ENCODE measurements at places on chromosomes 3 and 15. TPM values are rescaled to one million over a fixed set of nuclear protein-coding genes. Genes with fewer than 3 reads are reported as not detected.
A peak's percentile ranks its signal among the peaks of the same experiment; 100 is the strongest.

The SEC62 gene
- total RNA-seq = 36.3 TPM

The SH2D7 gene
- not detected for total RNA-seq

The RHOV gene
- total RNA-seq = 0.43 TPM

The FSD2 gene
- total RNA-seq = not detected

GRCh38 chr3:177150970-177151627 is 46.2 kb downstream of the TBL1XR1 start:
- peak; percentile 90 for DNase-seq

DNA sequence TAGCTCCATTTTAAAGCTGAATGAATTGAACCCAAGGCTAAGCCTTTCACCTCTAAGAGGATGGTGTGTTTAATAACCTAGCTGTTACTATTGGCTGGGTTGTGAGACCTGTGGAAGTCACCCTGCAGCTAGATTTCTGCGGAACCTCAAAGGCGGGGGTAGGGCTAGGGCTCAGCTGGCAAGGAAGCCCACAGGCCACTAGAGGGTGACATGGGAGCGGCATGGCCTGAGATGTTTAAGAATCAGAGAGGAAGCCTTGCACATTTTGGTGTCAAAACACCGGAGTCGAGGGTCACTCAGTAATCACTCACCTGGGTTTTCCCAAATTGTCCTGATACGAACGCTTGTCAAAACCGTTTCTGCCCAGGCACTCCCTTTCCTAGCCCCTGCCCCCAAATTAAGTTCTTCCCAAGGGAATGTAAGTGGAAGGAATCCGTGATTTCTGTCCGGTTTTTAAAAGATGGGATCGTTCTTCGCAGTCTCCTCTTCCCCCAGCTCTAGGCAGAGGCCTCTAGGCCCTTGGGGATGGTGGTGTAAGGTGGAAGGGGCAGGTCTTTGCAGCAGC is 3.8 kb upstream of the ACAD9 start:
- DNase-seq = no peak

DNA sequence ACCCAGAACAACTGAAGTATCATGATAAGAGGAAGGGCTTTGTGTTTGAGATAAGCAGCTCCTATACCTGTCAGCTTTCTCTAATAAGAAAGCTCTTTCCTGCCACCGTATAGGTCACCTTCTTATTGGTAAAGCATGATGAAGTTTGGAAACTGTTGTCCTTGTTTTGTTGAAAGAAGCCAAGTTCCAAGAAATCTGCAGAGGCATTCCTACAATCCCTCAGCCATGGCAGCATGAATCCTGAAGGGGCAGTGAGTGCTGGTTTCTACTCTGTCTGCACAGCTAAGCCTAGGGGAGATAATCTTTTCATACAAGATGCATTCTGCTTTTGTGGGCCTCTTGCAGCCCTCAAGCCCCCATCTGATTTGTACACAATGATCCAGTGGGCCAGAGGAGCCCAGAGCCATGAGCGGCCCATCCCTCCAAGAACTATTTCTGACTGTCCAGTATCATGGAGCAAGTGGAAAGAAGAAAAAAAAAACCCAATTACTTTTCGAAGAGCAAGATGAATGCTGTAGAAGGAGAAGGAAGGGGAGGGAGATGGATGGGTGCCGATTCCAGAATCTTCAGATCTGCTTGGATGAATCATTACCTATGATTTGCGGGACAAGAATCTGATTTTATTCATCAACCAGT is 1.9 kb upstream of the THBS1 start:
- no peak for DNase-seq

DNA sequence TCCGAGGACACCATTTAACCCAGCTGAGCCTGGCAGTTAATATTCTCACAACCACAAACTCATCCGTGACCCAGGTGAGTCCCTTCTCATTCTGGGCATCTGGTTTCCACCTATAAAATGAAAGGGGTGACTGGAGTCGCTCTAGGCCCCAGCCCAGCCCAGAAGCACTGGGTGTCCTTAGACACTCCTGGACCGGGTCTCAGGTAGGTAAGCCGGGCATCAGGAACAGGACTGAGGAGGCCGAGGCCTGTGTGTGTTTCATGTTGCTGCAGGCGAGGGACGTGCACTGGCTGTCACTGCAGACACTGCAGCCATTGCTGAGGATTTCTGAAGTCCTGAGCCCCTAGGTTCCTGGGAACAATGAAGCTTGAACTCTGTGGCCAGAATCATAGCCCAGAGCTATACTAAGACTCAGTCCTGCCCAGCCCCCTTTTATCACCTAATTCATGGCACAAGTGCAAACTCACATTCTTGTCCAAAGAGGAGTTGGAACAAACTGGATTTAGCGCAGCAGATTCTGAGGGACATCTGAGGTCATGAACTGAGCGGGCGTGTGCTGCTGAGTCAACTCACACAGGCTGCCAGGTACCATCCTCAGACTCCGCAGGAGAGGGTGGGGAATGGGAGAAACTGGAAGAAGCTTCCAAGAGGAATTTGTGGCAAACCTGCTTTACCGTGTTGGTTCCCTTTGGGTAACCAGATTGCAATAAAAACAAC is 184.9 kb downstream of the FAM43A start:
- DNase-seq = no peak

DNA sequence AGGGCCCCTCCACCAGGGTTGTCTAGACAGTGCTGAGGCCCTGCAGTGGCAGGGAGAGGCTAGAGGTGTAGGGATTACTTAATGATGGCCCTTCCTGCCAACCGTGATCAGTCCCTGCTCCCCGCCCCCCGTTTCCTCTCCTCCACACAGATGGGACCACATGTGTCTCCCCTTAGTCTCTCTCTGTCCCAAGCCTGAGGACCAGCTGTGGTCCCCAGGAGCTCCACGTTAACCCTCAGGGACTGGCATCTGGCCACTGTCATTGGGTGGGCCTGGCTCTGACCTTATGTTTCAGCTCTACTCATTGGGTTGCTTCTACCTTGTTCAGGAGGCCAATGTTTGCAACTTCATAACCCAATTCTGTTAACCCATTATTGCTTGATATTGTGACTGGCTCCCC is 6.0 kb upstream of the ALPK3 start:
- DNase-seq = no peak

DNA sequence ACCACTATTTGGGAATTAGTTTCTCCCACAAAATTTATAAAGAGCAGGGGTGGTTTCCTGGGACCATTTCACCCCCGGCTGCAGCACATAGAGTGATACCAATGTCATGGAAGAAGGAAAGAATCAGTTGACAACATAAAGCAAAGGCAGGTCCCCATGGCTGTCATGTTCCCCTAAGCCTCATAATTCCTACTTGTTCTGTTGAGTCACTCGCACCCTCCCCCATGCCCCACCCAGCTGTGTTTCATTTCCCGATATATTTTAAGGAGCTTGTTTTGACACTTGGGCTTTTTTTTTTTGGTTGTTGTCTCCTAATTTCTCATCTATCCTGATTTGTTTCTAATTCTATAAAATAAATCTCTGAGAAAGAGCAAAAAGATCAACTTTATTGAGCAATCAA is 24.9 kb downstream of the ERC2 start:
- no peak for DNase-seq

DNA sequence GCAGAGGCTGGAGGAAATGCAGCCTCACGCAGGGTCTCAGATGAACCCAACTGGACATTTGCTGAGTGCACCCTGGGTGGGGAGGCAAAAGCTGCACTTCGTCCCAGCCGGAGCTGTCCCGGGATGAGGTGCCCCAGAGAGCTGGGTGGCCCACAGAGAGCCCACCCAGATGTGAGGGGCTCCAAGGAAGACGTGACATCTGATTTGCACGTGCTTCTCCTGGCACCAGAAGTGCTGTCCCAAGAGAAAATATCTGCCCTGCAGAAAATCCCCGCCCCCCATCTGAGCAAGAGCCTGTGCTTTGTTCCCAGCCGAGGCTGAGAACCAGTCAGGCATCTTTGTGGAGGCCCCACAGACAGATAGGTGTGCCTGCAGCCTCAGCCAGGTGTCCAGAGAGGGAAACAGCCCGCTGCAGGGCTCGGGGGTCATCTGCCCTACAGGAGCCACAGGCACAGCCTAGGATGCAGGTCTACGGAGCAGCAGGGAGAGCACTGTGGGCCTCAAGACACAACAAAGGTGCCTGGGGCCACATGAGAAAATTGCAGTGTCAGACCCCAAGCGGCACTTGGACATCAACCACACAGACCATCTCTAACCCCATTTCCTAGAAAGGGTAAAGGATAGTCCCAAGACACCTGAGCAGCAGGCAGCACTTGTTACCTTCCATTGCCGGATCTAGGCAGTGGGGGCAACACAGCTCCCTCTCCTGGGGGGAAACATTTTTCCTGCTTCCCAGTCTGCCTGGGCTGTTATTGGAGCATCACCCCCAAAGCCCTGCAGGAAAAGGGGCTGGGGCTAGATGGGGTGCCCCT is 5.8 kb downstream of the TMIE start:
- no peak for DNase-seq

Measured in HT1080 (cell line).